ENCODE measurements at places on chromosomes 4 and X.

DNA sequence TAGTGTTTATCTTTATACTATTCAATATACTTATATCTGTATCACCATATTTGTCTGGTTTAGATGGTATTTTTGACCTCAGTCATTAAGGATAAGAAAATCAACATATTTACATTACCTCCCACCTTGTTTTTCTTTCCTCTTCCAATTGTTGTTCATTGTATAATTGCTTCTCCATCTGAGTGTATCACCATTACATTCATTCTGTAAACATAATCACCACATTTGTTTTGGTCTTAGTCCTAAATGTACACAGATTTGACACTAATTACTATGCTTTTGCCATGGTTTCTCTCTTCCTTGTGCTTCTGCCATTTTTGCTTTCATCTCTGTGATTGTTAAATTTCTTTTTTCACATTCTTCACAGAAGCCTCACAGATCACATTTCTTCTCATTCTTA lies 12.7 kb downstream of the ARMCX6 start:
- DNase-seq: no peak

DNA sequence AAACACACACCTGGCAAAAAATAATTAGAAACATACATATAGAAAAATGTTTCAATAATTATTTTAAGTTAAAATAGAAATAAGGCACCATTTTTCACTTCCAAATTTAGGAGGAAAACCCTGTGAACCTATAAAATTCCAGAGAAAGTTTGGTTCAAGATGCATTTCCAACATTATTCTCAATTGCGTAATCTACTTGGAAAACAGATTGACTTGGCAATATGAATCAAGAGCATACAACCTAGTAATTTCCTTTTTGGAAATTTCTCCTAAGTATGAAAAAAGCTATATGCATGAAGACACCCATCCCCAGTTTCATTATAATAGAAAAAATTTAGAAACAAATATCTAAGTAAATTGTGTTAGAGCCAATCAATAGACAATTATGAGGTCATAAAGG lies 242.9 kb downstream of the IQCM start:
- no peak for DNase-seq

DNA sequence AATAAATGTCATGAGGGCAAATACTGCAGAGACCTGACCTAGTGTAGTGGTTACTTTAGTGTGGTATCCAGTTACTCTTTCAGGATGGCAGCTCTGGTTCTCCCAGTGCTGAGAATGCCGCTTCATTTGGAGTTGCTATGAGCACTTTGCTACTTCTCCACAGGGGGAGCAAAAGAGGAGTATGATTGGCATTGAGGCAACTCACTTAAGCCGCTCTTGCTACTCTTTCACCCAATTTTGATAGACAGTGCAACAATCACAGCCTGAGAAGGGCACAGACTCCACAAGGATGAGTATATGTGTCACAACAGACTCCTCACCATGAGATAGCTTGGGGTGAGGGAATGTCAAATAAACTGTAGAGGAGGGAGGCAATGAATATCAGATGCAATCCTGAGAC lies 81.2 kb downstream of the NPY1R start:
- DNase-seq: no peak

DNA sequence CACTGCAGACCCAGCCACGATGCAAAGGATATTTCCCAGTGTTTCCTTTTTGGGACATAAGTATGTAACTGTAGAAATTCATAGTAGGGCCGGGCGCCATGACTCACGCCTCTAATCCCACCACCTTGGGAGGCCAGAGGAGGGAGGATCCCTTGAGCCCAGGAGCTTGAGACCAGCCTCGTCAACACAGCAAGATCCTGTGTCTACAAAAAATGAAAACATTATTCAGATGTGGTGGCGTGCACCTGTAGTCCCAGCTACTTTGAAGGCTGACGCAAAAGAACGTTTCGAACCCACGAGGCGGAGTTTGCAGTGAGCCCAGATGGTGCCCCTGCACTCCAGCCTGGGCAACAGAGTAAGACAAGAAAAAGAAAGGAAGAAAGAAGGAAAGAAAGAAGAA lies 49.2 kb downstream of the CRLF2 start:
- no peak for DNase-seq

GRCh38 chr4:92520563-92520962 lies 216.8 kb downstream of the GRID2 start:
- no peak for DNase-seq

GRCh38 chrX:115147220-115147619 lies 42.0 kb upstream of the RBMXL3 start:
- DNase-seq: peak; percentile 4

GRCh38 chrX:149881081-149881711 lies at the start of gene MAGEA8:
TSS of gene MAGEA8 (plus strand) at chrX:149881183. CDS start at chrX:149884273, 3,090 bp downstream.
- no peak for DNase-seq

DNA sequence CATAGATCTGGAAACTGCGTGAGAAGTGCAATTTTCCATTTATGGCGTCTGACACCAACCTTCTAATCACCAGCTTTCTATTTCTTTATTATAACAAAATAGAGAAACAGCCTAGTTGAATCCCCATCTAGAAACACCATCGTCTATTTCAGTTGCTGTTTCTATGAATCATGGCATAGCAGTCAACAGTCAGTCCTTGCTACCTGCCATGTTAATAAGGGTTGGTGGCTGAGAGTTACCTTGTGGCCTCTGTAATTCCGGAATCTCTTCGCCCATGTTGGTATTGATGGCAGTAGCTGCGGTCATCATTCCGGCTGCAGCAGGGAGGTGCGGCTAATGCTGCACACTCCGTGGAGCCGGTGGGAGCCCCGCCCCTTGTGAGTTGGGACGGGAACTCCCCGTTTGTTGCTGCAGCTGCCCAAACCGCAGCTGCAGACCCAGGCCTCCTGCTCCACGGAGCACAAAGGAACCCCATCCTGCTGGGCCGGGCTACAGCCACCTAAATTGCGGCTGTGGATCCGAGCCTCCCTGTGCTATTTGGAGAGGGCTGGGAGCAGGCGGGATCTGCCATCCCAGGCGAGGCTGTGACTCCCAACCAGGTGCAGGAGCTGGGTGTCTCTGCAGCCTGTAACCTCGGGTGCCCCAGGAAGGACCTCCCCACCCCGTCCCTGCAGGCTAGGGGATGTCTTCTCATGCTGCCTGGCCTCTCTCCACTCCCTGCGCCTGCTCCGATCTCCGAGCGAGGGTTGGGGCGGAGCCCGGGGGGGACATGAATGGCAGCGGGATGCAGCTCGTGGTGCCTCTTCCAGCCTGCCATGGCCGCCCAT lies 115.4 kb upstream of the STK26 start:
- no peak for DNase-seq

- DNase-seq: peak; percentile 48
Measured at GRCh38 chr4:72997409-72997808, 72.1 kb downstream of the COX18 start.

- no peak for DNase-seq
Measured at GRCh38 chrX:93932471-93933220, 258.6 kb downstream of the FAM133A start.

DNA sequence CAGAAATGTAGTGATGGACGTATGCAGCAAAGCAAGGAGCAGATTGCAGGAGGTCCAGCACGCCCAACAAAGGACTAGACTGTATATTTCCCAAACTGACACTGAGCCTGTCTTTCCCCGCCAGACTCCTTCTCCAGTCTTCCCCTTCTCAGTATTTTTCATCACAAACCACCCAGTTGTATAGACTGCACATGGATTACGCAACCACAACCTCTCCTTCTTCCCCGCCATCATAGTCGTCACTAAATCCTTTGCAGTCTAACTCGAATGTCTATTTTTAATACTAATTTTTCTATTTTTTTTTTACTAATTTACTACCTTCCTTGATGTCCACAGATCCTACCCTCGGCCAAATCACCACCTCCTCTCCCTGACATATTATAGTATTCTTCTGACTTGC lies 105.4 kb downstream of the MTNR1A start:
- DNase-seq: no peak

DNA sequence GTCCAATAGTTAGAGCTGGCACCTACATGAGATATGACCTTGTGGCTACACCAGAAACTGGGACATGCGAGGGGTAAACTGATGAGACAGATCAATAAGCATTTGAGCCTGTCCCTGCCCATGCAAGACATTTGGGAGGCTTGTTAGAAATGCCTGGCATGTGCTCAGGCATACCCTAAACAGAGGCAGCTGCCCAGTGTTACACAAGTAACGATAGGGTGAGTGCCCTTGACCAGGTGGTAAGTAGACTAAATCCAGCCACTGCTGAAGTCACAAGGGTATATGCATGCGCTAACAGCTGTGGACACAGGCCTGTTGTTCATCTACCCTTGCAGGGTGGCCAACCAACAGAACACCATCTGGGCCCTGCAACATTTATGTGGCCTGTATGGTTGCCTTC lies 56.1 kb upstream of the CCDC149 start:
- no peak for DNase-seq

DNA sequence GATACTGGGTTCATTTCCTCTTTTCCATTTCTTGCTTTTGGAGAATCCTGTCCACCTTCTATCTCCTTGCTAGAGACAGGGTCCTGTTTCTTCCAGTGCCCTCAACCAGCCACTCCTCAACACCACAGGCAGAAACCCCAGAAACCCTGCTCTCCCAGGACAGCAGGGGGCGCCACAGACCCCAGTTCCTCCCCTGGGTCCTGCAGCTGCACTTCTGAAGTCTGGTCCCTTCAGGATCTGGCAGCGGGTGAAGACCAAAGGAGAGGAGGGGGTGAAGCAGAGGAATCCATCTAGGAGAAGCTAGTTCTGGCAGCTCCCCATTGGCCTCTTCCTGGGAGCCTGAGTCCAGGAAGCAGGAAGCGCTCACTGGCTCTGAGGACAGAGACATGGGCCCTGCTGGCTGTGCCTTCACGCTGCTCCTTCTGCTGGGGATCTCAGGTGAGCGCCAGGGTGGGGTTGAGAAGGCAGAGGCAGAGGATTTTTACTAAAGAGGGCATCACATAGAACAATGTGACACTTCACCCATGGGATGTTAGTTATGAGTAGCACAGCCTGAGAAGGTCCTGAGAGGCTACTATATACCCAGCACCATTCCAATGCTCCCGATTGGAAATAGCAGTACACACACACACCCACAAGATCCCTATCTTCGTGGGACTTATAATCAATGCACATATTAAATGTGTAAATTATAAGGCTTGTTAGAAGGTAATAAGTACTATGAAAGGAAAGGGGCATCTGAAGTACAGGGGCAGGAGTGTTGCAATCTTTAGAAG lies at the start of gene PRSS48:
PRSS48 (plus strand) TSS at position 375 of the 776 bp plus-strand sequence; CDS start at position 387, 12 bp downstream.
- peak; percentile 34 for DNase-seq

- DNase-seq: no peak
Measured at GRCh38 chrX:39592776-39593175, 505.0 kb downstream of the BCOR start.

GRCh38 chrX:49165901-49166881 lies 3.6 kb downstream of the MAGIX start:
- peak; percentile 80 for DNase-seq

All from RWPE1 (cell line).